HT-29 (cell line): ENCODE measurements at places on chromosomes 5 and 9. TPM values are rescaled to one million over a fixed set of nuclear protein-coding genes. Genes with fewer than 3 reads are reported as not detected.

ZNF883 gene
- not detected in 2 replicates for total RNA-seq

FBP2 gene
- total RNA-seq: not detected in 2 replicates

GRCh38 chr5:145568581-145568980 is 266.6 kb downstream of the PRELID2 start:
- no peak for DNase-seq

NR2F1 gene
- total RNA-seq: 19.7 and 24.5 TPM in 2 replicates

DNA sequence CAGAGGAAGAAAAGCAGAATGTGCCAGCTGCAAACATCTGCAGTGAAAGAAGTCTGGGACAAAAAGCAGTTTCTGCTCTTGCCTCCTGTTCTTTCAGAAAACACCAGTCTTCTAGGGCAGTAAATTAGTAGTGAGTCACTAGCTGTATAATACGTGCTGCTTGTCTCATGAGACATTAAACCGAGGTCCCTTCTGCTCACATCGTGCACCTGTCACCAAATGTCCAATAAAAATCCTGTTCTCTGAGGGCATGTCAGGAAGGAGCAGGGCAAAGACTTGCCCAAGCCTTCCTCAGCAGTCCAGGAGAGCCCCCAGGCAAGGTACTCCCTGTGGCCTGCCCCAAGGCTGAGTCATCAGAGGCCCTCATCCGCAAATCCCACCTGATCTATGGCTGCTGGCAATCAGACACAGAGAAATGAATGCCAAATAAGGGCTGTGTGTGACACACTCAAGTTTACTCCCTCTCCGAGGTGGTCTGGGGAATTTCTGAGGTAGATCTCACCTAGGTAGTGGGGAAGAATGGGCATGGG is 255.3 kb upstream of the SMARCA2 start:
- no peak for DNase-seq

SOHLH1 gene
- not detected in 2 replicates for total RNA-seq

ANKRD18A gene
- total RNA-seq: 1.3 and 1.9 TPM in 2 replicates

- no peak for DNase-seq
Observed at GRCh38 chr5:94288937-94289336, 329.5 kb downstream of the KIAA0825 start.

DNA sequence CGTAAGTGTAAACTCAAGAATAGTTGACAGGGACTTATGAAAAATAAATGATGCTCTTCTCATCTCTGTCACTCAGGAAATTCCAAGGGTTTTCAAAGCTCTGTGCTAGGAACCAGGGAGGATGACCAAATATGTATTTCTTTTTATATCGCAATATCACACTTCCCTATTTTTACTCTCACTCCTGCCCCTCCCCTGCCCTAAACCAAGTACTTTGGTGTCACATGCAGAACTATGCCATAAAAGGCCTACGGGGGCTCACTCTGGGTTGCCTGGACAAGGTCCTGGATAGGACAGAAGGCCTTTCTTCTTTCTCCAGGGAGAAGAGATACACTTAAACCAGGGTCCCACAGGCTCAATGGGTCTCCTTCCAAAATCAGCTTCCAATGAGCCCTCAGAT is 8.3 kb upstream of the RETREG1 start:
- no peak for DNase-seq

GRCh38 chr9:87887661-87888480 is 5.2 kb downstream of the SPATA31E1 start:
- no peak for DNase-seq

HTR1A gene
- total RNA-seq: not detected in 2 replicates

ARL10 gene
- 0.03 TPM in 1 of 2 replicates, not detected in the other for total RNA-seq

GRCh38 chr9:78609450-78609849 is 312.5 kb downstream of the PSAT1 start:
- DNase-seq: no peak

- DNase-seq: no peak
Observed at GRCh38 chr5:102815084-102815483, 60.0 kb downstream of the PAM start.

- DNase-seq: no peak
Observed at GRCh38 chr5:119360905-119361593, 5.2 kb downstream of the TNFAIP8 start.

DNA sequence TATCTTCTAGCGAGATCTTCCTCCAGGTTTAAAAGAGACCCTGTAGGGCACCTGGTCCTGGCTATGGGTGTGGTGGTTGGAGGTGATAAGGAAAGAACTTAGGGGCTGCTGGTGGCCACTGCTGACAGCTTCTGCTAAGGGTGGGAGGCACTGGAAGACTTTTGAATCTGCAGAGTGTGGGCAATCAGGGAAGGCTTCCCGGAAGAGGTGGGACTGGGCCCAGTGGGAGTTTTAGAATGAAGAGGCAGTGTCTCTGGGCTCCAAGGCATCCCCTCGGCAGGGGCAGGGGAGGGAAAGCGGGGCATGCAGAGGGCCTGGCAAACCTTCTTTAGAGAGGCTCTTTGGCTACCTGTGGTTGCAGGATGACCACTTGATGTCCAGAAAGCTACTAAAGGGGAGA is 23.0 kb upstream of the DAB2IP start:
- DNase-seq: no peak

ADAMTS19 gene
- not detected in 2 replicates for total RNA-seq

ANGPTL2 gene
- 0.08 and 0.29 TPM in 2 replicates for total RNA-seq

DNA sequence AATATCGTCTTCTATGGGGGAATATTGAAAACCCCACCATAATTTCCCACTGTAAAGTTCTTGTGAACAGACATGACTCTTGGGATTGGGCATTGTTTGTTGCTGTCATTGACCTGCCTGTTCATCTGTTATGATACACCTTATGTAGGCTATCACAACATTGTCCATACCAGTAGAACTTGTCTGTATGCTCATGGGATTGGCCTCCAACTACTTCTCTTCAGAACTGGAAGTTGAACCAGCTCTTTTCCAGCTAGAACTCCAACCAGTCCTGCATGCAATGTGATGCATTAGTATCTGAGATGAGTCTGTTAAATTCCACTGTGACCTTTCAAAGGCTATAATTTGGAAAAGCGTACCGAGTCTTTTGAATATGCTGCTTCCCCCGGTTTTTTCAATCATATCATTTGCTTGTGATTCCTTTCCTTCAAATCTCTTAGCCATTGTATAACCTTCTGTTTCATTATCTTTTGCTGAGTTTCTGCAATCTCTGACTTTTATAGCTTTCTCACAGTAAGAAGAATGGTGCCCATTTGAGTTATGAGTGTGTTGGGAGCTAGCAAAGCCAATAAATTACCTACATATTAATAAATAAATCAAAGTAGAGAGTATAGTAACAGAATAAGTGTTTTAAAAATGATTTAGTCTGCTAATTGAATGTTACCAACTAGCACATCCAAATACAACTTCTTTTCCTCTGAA is 101.9 kb downstream of the PLK2 start:
- DNase-seq: no peak

GRCh38 chr5:104297076-104297475 is 734.5 kb upstream of the NUDT12 start:
- DNase-seq: no peak

DNA sequence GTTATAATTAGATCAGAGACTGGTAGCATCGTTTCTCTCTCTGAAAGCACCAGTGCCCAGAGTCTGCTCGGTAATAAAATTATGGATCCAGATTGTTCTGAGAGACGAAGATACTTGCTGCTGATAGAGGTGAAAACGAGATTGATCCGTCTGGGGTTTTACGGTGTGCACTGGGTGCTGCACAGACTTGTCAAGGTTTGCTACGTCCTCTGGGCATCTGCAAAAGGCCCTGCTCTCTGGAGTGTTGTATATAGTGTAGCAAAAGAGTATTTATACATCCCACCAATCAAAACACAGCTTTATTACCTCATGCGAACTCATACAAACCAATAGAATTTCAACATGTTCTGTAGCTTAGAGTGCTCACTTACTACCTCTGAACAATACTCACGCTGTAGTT is 219.3 kb downstream of the PBX3 start:
- no peak for DNase-seq

GRCh38 chr5:159422361-159422760 is 92.1 kb upstream of the IL12B start:
- DNase-seq: no peak

FNIP1 gene
- 20.8 and 22.1 TPM in 2 replicates for total RNA-seq

GRCh38 chr5:154044581-154044980 is 5.8 kb downstream of the MFAP3 start:
- no peak for DNase-seq

DNA sequence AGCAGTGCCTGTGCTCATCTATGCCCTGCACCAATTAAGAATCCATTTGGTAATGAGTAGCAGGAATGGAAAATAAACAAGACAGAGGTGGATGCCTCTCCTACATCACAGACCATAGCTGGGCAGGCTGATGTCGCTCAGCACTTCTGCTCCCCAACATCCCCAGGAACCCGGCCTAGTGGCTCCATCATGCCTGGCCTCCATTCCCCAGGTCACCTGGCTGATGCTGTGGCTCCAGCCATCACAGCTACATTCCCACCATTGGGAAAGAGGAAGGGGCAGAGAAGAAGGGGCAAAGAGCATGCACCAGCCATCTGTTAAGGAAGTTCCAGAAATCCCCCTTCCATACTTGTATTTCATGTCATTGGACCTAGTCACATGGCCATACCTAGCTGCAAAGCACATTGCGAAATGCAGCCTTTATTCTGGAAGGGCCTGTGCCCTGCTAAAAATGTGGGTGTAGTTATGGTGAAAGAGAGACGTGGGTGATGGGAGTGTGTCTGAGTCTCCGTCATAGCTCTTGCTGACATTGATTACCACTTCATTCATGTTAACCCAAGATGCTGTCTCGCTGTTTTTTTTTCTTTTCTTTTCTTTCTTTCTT is 86.1 kb upstream of the ADAMTS2 start:
- no peak for DNase-seq

PCDHGB4 gene
- 0.05 TPM in 1 of 2 replicates, not detected in the other for total RNA-seq

DNA sequence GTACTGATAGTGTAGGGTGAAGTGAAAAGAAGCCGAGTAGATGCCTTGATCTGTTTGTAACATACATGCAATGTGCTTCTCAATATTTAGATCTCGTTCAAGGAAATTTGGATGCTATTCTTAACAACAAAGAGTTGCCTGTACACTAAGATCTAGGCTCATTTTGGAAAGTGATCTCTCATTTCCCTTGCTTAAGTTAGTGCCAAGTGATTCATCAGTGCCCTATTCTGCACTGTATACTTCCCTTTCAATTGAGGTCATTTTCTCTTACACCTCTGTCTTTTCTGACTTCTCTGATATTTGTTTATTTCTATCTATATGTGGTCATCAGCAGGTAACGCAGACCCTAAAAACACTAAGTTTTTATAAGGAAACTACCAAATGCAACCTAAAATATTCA is 528.6 kb upstream of the PTPRD start:
- no peak for DNase-seq

GRCh38 chr5:103013933-103014552 is 105.9 kb downstream of the GIN1 start:
- DNase-seq: peak; percentile 20

GRCh38 chr5:164052536-164053093 is 547.2 kb downstream of the MAT2B start:
- no peak for DNase-seq

DNA sequence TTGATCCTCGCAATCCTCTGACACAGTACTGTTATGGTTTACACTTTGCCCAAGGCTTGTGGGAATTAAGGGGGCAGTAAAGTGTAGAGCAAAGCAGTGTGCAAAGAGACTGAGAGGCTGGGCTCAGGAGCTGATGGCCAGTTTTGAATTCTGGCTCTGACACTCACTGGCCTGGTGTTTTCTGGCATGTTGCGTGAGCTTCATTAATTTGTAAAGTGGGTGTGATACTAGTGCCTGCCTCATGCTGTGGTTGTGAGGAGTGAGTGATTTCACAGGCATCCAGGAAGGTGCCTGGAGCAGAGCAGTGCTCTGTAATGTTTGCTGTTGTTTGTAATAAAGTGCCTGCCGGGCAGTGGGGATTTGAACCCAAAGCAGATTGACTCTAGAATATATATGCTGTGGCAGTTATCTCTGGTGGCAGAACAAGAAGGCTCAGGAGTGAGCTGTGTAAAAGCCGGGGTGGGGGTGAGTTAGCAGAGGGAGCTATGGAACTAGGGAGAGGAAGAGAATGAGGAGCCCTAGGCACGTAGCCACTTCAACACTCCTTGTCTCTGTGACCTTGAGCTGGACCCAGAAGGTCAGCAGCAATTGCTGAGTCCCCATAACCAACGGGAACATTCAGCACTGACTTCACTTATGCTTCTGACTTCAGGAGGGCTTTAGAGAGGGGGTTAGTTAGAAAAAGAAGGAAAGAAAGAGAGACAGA is 108.5 kb downstream of the DOCK2 start:
- no peak for DNase-seq

- DNase-seq: peak; percentile 97
Observed at GRCh38 chr9:131545003-131545785, at the start of gene PRRT1B. Gene PRRT1B (plus strand): TSS chr9:131545523. CDS start chr9:131545616, 93 bp downstream.

GRCh38 chr9:127897193-127897692 is 2.2 kb downstream of the ST6GALNAC6 start:
- DNase-seq: peak; percentile 48

GRCh38 chr5:133612249-133612860 is at the start of gene FSTL4:
Gene FSTL4 (minus strand): TSS chr5:133612541.
- DNase-seq: no peak

DNA sequence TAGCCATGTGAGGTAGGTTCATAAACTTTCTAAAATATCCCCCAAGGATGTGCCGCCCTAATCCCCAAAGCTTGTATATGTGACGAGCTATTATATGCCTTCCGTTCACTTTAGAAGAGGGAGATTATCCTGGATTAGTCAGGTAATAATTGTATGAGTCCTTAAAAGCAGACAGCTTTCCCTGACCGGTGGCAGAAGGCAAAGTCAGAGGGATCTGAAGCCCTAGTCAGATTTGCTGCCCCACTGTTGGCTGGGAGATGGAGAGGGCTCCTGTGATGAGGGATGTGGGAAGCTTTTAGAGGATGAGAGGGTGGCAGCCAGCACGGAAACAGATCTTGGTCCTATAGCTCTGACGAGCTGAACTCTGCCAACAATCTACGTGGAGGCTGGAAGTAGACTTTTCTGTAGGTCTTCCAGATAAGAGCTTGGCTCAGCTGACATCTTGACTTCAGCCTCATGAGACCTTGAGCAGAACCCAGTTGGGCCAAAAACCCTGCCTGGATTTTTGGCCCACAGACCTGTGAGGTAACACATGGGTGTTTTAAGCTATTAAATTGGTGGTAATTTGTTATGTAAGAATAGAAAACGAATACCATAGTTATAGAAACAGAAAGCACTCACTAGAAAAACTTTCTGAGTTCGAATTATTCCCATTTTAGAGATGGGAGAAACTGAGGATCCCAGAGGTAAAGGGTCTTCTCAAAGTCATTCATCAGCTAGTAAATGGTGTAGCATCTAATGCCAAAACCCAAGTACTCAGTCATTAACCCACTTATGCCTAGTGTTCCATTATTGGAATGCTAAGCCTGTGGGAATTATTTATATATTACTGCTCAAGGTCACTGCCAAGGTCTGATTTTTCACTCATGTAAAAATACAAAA is 48.9 kb downstream of the SH3PXD2B start:
- DNase-seq: no peak

ENTPD2 gene
- total RNA-seq: 2.5 and 2.7 TPM in 2 replicates

LCN9 gene
- total RNA-seq: not detected in 2 replicates

GRCh38 chr5:151600069-151600665 is 9.0 kb upstream of the FAT2 start:
- DNase-seq: no peak

- no peak for DNase-seq
Observed at GRCh38 chr9:114486205-114486963, 18.9 kb downstream of the WHRN start.

GRCh38 chr5:77958642-77959330 is 182.6 kb upstream of the TBCA start:
- no peak for DNase-seq

- no peak for DNase-seq
Observed at GRCh38 chr5:152547202-152547601, 142.1 kb upstream of the NMUR2 start.

GRCh38 chr5:38695021-38695958 is 138.8 kb upstream of the LIFR start:
- no peak for DNase-seq

- peak; percentile 85 for DNase-seq
Observed at GRCh38 chr9:4077499-4078102, 222.3 kb downstream of the GLIS3 start.
